Retinal pigment epithelial cell (primary cell): ENCODE measurements at places on chromosomes 3 and 15.

- no peak for DNase-seq
Measured at GRCh38 chr3:46846624-46847542, 16.4 kb downstream of the MYL3 start.

GRCh38 chr3:181626036-181626435 is 85.7 kb upstream of the SOX2 start:
- no peak for DNase-seq

- DNase-seq = no peak
Measured at GRCh38 chr3:4995500-4996053, 16.3 kb downstream of the BHLHE40 start.

GRCh38 chr3:38646630-38647029 is 2.9 kb downstream of the SCN5A start:
- no peak for DNase-seq

- DNase-seq = no peak
Measured at GRCh38 chr3:100963041-100963440, 30.2 kb downstream of the ABI3BP start.

GRCh38 chr3:17771177-17772017 is 29.0 kb upstream of the TBC1D5 start:
- DNase-seq = no peak

DNA sequence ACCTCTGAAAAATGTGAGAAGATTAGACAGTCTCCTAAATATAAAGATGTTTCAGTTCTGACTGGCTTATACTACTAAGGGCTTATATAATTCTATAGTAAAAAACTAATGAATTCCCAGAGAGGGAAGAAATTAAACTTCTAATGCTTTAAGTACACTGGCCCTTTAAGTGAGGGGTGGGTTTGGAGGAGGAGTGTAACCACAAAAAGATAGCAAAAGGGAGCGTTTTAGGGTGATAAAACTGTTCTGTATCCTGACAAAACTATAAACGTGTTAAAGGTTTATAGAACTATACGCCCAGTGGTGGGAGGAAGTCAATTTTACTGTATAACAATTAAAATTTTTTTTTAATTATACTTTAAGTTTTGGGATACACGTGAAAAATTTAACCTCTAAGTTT is 45.8 kb downstream of the CEP152 start:
- no peak for DNase-seq

DNA sequence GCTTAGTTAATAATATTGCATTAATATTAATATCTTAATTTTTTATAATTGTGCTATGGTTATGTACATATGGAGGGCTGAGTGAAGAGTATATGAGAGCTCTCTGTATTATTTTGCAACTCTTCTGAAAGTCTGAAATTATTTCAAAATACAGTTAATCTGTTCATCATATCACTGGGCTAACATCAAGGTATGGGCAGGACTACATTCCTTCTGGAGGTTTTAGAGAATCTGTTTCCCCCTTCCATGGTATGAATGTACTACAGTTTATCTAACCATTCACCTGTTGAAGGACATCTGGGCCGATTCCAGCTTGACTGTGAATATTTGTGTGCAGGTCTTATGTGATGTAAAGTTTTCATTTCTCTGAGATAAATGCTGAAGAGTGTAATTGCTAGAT is 5.1 kb downstream of the IL20RB start:
- DNase-seq = no peak

GRCh38 chr3:164186095-164186494 is 892.2 kb downstream of the SI start:
- no peak for DNase-seq

DNA sequence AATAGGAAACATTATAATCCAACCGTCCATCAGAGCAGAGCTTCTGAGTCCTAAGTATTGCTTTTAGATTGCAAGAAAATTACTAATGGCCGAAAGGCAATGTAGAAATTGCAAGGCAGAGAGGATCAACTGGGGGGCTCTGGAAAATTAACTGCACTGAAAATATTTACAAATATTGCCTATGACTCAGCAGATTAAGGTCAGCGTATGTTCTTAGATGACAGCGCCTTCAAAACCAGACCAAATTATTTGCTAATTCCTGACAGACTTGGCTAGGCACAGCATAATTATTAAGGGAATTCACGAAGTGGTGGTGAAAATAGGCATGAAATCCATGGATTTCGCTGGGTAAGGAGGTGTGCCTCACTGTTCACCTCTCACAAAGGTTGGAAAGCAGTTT is 947.7 kb downstream of the TUSC7 start:
- no peak for DNase-seq

DNA sequence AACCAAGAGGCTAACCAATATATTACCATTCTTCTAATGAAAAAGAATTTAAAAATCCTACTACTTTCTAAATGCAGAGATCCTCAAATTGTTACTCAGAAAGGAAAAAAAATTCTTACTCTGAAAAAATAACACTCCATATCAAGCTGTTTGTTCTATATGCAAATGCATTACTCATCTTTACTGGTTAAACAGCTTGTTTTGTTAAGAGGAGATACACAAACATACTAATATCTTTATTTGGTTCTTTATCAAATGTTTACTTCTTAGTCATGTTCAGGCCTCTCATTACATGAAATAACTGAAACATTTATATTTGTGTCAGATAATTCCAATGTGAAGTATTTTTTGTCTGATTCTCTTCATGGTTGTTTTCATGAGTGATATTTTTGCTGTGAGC is 146.8 kb downstream of the PCCB start:
- no peak for DNase-seq

DNA sequence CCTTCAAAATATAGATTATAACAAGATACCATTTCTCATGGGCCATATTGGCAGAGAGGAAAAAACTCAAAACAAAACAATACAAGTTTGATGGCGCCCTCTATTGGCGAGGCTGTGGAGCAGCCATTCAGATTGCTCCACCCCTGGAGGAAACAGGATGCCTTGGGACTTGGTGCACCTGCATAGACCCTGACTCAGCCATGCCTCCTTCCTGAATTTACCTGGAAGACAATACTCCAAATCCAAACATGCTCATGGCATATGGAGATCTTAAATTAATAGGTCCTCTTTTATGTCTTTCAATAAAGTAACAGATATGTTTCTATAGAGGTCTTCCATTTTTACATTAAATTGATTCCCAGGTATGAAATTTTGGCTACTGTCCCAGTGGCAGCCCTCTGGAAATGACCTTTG is 90.0 kb downstream of the APBA2 start:
- DNase-seq = no peak

DNA sequence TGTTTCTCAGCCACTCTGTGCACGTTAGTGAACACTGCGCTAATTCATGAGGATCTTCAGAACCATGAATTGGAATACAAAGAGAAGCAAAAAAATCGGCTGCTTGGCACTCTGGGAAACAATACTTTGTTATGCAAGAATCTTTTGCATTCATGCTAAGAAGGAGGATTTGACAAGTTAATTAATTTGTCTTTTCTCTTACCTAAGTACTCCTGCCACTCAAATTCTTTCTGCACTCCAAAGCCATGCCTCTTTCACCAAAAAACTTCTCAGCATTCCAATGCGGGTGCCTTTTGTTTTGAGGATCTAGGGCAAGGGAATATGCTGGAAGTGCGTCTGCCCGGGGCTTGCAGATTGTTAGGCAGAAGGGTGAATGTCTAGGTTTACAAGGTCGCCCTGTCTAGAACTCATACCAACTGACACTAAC is 11.3 kb upstream of the KAT2B start:
- DNase-seq = no peak

GRCh38 chr3:111605018-111605417 is 9.9 kb upstream of the ZBED2 start:
- no peak for DNase-seq

DNA sequence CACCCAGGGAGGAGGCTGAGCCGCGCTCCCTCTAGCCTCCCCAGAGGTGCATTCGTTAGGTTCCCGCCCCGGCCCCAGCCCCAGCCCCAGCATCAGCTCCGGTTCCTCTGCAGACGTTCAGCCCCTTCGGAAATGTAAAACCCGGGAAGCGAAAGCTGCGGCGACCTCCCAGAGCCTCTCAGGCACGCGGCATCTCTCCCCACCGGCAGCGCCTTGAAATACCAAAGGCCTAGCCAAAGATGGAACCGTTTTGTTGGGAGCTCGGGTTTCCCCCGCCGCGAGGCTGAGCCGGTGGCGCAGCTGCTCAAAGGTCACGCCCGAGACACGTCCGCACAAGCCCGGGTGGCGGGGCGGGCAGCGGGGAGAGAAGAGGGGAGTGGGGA is 77.8 kb upstream of the HES1 start:
- DNase-seq = no peak
